Gastroesophageal sphincter (tissue), 4 donors: ENCODE measurements at places on chromosomes 5 and 9. TPM values are rescaled to one million over a fixed set of nuclear protein-coding genes. Genes with fewer than 3 reads are reported as not detected.
A peak's percentile ranks its signal among the peaks of the same experiment; 100 is the strongest.

Gene CARD6
- 9.4 TPM for total RNA-seq

Gene ADRA1B
- 2.6 TPM for total RNA-seq

Gene PALM2AKAP2
- 4.7 TPM for total RNA-seq

Gene RNF183
- total RNA-seq, result 0.37 TPM

- no peak for ATAC-seq
- no peaks in the 10 kb centered on the region for H3K4me1 ChIP-seq
- no peak overlapping the region for H3K27ac ChIP-seq
- H3K27me3 ChIP-seq, result no peaks in the 10 kb centered on the region
- H3K36me3 ChIP-seq, result no peaks in the 10 kb centered on the region
- no peak overlapping the region for H3K4me3 ChIP-seq
Observed at GRCh38 chr5:148733601-148734438, 79.5 kb upstream of the HTR4 start.

GRCh38 chr9:5783982-5784381, 48.9 kb downstream of the ERMP1 start:
- H3K27ac ChIP-seq, result no peak overlapping the region
- no peak overlapping the region for H3K4me3 ChIP-seq
- H3K27me3 ChIP-seq, result no peaks in the 10 kb centered on the region
- no peaks in the 10 kb centered on the region for H3K4me1 ChIP-seq
- no peak for ATAC-seq

- H3K36me3 ChIP-seq, result no peaks in the 10 kb centered on the region
- peak; percentile 32 for ATAC-seq
Observed at GRCh38 chr5:151208481-151208914, 15.4 kb downstream of the CCDC69 start.

DNA sequence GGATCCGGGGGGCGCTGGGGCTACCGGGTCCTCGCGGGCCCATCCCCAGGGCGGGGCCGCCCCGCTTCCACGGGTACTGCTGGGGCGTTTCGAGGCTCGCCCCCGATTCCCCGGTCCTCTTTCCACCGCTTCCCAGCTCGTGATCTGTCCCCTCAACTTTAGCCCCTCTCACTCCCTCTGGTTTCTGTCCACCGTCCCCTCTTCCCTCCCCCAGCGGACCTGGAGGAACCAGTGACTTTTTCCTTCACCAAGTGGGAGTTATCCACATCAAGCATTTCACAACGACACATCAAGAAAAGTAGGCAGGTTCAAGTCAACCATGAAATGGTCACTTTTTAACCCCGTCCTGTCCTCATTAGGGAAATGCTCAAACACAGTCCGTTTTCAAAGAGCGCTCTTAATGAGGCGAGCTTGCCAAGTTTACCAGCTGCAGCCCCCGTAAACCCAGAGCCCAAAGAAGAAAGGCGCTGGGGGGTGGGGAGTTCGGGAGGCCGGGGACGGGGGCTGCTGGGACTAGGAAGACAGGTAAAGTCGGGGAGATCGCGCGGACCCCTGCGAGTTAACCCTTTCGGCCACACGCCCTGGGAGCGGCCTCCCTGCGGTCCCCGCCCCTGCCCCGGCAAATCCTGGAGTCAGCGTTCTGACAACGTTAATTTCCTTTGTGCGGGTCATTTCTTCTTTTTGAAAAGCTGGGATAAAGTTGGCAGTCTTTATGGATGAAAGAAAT, 2.1 kb upstream of the NFIB start:
- no peaks in the 10 kb centered on the region for H3K27me3 ChIP-seq
- peak overlapping the region; percentile 95 for H3K4me3 ChIP-seq
- peak overlapping the region; percentile 99 for H3K27ac ChIP-seq
- peak; percentile 1 for ATAC-seq
- H3K36me3 ChIP-seq, result no peaks in the 10 kb centered on the region

GRCh38 chr5:25763781-25764180, 1119.0 kb upstream of the CDH10 start:
- no peaks in the 10 kb centered on the region for H3K27me3 ChIP-seq
- no peak for ATAC-seq
- no peak overlapping the region for H3K4me3 ChIP-seq
- H3K36me3 ChIP-seq, result no peaks in the 10 kb centered on the region
- no peaks in the 10 kb centered on the region for H3K4me1 ChIP-seq

DNA sequence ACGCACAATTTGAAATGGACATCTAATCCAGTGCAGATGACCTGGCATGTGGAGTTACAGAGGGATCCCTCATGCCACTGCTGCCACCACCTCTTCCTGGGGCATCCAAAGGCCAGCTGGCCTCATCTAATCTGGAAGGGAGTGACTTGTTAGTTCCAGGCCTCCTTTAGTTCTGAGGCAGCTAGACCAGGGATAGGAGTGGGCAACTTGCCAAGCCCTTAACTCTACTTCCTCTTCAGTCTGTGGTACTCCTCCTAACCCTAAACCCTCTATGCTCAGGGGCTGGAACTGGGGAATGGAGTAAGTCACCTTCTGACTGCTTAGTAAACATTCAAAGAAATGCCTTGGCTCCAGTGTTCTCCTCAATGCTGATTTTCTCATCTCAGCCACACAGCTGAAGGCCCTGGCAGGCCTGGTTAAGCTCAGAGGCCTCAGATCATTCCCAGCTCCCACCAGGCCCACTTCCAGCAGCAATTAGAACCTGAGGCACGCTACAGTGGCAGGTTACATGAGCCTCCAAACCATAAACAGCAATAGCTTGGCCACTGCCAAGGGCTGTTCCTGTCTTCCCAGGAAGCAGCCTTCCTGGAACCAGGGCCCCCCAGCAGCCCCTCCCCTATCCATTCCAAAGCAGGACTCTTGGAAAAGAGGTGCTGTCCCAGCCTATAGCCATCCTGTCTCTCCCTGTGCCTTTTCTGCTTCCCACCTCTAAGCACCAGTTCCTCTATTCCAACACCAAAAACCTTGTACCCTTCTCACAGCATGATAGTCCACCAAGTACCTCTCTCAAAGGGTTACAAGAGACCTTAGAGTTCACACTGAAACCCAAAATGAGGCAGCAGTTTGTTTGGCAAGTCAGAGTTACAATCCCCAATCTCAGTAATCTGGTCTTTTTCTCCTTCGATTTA, 2.0 kb downstream of the EIF4EBP3 start:
- peak; percentile 16 for ATAC-seq
- no peak overlapping the region for H3K4me3 ChIP-seq
- peaks cover 50% of the 10 kb centered on the region for H3K4me1 ChIP-seq

- H3K4me3 ChIP-seq, result no peak overlapping the region
- no peaks in the 10 kb centered on the region for H3K36me3 ChIP-seq
- H3K4me1 ChIP-seq, result no peaks in the 10 kb centered on the region
- H3K27ac ChIP-seq, result no peak overlapping the region
Observed at GRCh38 chr9:18350036-18350435, 123.9 kb upstream of the ADAMTSL1 start.

GRCh38 chr9:122265149-122265915, 650 bp downstream of the MRRF start:
- H3K27ac ChIP-seq, result peak overlapping the region; percentile 95
- no peaks in the 10 kb centered on the region for H3K27me3 ChIP-seq
- peaks cover 28% of the 10 kb centered on the region for H3K4me1 ChIP-seq
- H3K4me3 ChIP-seq, result peak overlapping the region; percentile 87
- H3K36me3 ChIP-seq, result peaks cover 17% of the 10 kb centered on the region

GRCh38 chr5:66675406-66675805, 79.2 kb downstream of the MAST4 start:
- peaks cover 10% of the 10 kb centered on the region for H3K27me3 ChIP-seq
- H3K36me3 ChIP-seq, result no peaks in the 10 kb centered on the region
- H3K4me1 ChIP-seq, result no peaks in the 10 kb centered on the region
- no peak for ATAC-seq

DNA sequence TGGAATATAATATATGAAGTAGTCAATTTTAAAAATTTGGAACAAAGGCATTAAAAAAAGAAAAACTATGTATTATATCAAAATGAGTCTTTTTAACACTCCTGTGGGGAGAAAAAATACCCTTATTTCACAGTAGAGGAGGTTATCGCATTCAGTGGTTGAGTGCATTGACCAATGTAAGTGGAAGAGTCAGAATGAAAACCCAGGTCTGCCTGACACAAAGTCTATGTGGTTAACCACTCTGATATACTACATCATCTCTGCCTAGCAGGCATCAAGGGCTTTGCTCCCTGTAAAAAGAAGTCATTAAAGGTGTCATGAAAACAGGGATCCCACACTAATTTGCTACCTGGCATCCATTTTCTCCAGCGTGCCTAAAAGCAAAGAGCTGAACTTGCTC, 417.2 kb upstream of the C9orf72 start:
- no peak overlapping the region for H3K4me3 ChIP-seq
- H3K27ac ChIP-seq, result no peak overlapping the region
- H3K27me3 ChIP-seq, result no peaks in the 10 kb centered on the region
- no peak for ATAC-seq
- H3K36me3 ChIP-seq, result no peaks in the 10 kb centered on the region
